ENCODE measurements at places on chromosomes 7 and 10. TPM values are rescaled to one million over a fixed set of nuclear protein-coding genes. Genes with fewer than 3 reads are reported as not detected.
A peak's percentile ranks its signal among the peaks of the same experiment; 100 is the strongest.

Gene HECW1
- total RNA-seq = 3.6 TPM

Gene FAM241B
- 4.2 TPM for total RNA-seq

Gene LIPF
- total RNA-seq = not detected

Gene FAM25G
- not detected for total RNA-seq

Gene EVX1
- total RNA-seq = not detected

- DNase-seq = no peak
Observed at GRCh38 chr10:127648885-127649284, 88.1 kb upstream of the FOXI2 start.

- DNase-seq = no peak
Observed at GRCh38 chr7:30743371-30744074, 8.4 kb upstream of the INMT start.

GRCh38 chr10:96765406-96766240 lies 45.3 kb upstream of the PIK3AP1 start:
- peak; percentile 74 for DNase-seq

DNA sequence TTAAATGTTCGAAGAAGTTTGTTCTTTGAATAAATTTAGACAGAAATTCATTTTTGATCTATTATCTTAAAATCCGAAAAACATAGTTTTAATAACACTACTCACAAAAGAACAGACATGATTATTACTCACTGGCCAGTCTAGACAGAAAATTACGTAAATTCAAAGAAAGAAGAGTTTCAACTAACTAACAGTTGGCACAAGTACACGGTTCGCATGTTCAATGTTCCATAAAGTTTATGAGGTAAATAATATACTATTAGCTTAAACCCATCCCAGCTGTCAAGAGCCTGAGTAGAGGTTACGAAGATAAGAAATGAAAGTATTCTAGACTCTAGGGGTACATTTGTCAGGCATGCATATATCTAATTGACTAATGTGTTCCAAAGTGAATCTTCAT lies 151.8 kb upstream of the ASAH2 start:
- DNase-seq = no peak

All from tibial nerve (tissue), 4 donors.